Stimulated activated CD8-positive, alpha-beta memory T cell treated with anti-CD3 and anti-CD28 coated beads, Interleukin-7, amount 100 ng/mL, for 1 hour (primary cell): ENCODE measurements at places on chromosomes 4 and X.

GRCh38 chrX:283115-283845 is 2.1 kb downstream of the PLCXD1 start:
- peak; percentile 79 for DNase-seq

DNA sequence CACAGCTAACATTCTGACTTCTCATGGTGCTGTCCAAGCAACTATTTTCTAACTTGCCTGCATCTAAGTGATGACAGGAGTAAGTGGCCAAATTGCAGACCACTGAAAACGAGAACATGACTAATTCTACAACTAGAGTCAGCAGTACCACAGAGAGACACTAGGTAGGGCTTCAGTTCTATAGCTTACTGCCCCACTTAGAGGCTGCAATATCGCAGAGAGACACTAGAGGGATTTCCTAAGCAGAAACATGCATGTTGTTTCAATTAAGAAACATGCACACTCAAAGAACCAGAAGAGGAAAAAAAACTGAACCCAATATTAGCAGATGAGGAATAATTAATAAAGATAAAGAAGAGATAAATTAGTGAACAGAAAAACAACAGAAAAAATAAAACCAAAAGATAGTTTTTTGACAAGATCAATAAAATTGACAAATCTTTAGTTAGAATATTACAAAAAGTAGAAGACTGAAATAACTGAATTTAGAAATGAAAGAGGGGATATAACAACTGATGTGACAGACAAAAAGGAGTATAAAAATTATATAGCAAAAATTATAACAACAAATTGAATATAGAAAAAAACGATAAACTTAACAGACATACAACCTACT is 100.8 kb downstream of the SPIN4 start:
- no peak for DNase-seq

- DNase-seq = no peak
Measured at GRCh38 chr4:162170509-162170908, 6.7 kb upstream of the FSTL5 start.

- no peak for DNase-seq
Measured at GRCh38 chrX:128439159-128439558, 387.0 kb upstream of the ACTRT1 start.

DNA sequence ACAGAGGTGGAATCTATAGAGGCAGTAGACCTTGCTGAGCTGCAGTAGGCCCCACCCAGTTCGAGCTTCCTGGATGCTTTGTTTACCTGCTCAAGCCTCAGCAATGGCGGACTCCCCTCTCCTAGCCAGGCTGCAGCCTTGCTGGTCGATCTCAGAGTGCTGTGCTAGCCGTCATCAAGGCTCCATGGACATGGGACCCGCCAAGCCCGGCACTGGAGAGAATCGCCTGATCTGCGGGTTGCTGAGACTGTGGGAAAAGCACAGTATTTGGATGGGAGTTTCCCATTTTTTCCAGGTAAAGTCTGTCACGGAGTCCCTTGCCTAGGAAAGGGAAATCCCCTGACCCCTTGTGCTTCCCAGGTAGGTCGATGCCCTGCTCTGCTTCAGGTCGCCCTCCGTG is 124.8 kb upstream of the KLF8 start:
- DNase-seq = no peak

DNA sequence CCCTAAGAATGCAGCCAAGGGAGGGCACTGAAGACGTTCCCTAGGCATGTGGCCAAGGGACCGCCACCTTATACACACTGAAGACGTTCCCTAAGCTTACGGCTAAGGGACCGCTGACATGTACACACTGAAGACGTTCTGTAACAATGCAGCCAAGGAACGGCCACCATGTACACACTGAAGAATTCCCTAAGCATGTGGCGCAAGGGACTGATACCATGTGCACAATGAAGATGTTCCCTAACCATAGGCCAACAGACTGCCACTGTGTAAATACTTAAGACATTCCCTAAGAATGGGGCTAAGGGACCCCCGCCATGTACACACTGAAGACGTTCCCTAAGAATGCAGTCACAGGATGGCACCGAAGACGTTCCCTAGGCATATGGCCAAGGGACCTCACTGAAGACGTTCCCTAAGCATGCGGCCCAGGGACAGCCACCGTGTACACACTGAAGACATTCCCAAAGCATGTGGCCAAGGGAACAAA is 36.1 kb downstream of the DHRSX start:
- DNase-seq = no peak

GRCh38 chr4:7518871-7519637 is 84.3 kb upstream of the PSAPL1 start:
- DNase-seq = no peak

- no peak for DNase-seq
Measured at GRCh38 chrX:1390621-1391369, 1.1 kb downstream of the SLC25A6 start.

DNA sequence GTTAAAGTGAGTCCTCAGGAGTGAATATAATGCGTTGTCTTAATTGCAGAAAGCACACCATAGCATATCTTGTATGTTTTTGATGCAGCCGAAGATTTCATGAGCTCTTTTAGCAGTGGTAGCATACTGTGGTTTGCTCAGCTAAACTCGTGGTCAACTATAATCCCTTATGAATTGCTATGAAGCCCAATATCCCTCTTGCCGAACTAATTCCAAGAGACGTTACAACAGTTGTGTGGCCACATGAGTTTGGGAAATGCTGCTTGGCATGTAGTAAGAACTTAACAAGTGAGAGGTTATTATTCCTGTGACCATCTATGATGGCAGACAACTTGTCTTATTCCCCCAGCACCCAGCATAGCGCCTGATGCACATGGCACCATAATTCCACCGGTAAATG is 30.7 kb downstream of the SYAP1 start:
- no peak for DNase-seq

GRCh38 chrX:36787752-36788151 is 220.4 kb upstream of the FAM47C start:
- no peak for DNase-seq

- no peak for DNase-seq
Measured at GRCh38 chrX:7220121-7220520, 72.2 kb upstream of the PUDP start.

DNA sequence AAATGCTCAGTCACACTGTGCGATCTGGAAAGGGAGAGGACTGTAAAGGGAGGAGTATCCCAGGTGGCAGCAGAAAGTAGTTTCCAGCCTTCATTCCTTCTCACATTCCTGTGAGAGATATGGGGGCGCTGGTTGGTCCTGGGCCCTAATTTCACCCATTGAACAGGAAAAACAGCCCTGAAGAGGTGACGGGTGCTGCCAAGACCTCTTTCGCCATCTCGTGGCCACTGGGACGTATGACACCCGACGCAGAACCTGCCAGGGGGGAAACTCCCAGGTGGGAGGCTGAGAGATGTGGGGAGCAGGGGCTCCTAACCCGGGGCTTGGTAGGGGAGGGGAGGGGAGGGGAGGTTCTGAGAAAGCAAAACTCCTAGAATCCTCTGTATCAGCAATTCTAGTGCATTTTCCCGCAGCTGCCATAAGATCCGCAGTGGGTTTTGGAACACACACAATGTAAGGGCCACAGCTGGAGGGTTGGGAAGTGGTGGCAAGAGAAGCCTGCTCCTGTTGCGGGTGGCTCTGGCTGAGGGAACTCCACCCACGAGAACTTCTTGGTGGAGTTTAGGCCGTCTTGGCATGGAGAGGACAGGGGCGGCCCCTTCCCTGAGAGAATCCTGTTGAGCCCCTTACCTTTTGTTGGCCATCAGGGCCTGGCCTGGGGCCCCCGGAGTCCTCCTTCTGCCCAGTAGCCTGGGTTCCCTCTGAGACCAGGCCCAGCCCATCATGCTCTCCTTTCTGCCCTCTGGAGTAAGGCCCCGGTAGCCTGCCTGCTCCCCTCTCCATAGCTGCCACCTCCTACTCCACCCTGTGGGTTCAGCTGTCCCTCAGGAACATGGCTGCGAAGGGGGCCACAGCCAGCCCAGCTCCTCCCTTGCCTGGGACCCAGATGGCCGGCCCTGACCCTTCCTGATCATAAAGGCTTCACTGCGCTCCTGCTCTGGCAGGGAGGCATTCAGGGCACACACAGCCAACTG is 134.1 kb downstream of the OR13H1 start:
- no peak for DNase-seq

- DNase-seq = no peak
Measured at GRCh38 chrX:129037389-129037788, 485.9 kb downstream of the SMARCA1 start.

GRCh38 chr4:680928-681645 is 6.7 kb downstream of the MYL5 start:
- no peak for DNase-seq

DNA sequence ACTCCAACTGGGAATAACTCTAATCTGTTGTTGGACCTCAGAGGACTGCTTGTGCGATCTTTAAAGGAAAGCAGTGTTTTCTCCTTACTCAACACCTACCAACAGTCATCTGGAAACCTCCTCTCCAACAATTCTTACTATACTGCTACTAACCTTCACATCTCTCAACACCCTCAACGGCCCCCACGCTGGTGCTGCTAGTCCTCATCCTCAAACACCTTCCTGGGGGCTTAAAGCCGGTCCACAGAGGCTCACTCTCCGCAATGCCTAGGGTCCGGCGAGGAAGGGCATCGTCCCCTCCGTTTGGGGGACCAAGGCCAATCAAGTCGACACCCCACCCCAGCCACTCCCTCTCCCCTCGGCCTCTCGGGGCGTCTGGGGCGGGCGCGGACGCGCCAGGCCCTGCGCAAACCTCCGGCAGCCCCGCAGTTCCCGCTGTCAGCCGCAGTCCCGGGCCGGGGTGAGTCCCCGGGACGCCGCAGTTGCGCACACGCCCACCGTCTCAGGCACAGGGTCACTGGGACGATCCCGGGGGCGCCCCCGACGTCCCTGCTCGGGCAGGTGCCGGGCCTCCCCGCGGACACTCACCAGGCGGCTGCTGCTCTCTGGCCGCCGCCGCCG is 418 bp downstream of the TAB3 start:
- no peak for DNase-seq

DNA sequence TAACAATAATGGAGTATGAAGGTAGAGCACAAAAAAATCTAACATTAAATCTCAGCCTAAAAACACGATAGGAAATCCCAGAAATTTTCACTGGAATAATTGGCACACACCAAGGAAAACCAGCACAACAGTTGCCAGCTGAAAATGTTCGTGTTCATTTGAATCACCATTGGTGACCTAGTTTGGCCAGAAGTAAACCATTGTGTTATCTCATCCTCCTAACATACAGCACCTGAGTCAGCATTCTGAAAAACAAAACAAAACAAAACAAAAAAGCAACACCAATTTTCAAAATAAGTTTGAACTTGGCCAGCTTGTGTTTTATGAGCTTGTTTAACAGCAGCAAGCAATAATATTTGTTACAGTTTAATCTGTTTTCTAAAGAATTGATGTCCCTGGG is 41.1 kb downstream of the UCHL1 start:
- DNase-seq = no peak

DNA sequence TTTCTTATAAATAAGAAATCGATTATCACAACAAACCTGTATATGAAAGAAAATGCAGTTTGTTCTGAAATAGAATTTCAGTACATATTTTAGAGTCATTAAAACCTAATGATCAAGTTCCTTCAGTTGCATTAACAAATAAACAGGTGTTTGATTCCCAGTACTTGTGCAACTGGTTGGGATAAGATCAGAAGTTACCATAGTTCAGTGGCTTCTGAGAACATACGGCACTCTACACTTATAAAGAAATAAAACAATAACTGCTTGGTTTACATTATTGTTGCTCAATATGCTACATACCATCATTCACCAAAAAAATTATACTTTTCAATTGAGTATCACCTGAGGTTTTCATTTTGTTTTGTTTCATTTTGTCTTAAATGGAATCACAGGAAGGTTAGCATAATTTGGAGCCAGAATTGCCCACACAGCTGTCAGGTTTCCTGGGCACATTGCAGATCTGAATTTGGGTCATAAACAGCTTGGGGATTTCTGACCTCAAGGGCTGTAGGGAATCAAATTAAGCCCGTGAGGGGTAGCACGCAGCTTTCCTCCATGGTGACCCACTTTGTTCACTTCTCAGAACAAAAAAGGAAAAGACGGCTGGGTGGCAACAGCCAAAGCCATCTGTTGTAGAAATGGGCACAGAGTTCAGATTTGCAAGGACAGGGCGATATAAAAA is 14.9 kb upstream of the CCNG2 start:
- DNase-seq = no peak

DNA sequence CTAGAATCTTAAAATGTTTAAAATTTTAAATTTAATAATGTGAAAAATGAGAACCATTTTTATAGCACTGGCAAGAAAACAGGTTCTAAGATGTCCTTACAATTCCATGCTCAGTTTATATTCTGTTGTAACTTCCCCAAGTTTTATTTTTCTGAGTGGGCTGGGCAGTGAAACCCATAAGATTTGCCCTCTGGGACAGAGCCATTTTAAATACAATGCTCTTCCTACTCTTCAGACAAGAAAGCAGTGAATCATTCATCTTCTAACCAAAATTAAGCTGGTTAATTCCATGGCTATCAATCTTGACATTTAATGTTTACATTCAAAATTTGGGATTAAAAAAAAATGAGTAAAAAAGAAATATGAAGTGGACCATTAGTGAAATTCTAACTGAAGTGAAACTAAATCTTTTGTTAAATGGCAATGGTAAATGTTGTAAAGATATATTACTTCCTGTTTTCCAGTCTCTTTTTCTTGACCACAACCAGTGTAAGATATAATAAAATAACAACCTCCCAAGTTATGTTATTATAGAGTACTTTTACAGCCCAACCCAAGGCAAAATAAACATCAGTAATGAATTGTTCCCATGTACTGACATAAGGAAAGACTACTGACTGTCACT is 37.2 kb upstream of the PTPN13 start:
- DNase-seq = no peak

- no peak for DNase-seq
Measured at GRCh38 chr4:79650794-79651431, 242.9 kb upstream of the GK2 start.

DNA sequence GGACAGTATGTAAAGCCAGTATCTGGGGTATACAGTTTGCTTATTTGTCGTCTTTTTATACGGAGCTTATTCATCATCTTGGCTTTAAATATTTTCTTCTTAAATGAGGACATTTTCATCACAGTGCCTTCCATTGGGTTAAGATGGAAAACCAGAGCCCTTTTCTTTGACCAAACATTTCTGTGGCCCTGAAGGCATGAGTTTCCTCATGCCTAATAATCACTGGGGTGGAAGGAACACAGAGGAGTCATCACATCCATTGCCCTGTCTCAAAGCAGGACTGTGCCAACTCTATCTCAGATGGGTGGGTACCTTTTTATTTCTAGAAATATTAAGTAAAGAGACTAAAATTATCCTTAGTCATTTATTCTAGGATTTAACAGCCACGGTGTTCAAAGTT is 40.0 kb downstream of the CHRDL1 start:
- DNase-seq = no peak

- DNase-seq = no peak
Measured at GRCh38 chrX:68848189-68848940, 19.5 kb downstream of the EFNB1 start.

- no peak for DNase-seq
Measured at GRCh38 chr4:37615720-37616063, 70.5 kb downstream of the RELL1 start.

- no peak for DNase-seq
Measured at GRCh38 chr4:61024610-61025009, 175.5 kb upstream of the ADGRL3 start.
